Naive thymus-derived CD4-positive, alpha-beta T cell (primary cell): ENCODE measurements at places on chromosomes 11 and 22. TPM values are rescaled to one million over a fixed set of nuclear protein-coding genes. Genes with fewer than 3 reads are reported as not detected.

Gene CLDN5
- polyA plus RNA-seq = 11.7 TPM

GRCh38 chr11:79506734-79507344 is 66.0 kb upstream of the TENM4 start:
- no peak for DNase-seq

Gene MS4A7
- not detected for polyA plus RNA-seq

- no peak for DNase-seq
Observed at GRCh38 chr22:30288419-30289140, 725 bp downstream of the CASTOR1 start.

GRCh38 chr11:10993186-10993585 is 135.3 kb upstream of the ZBED5 start:
- no peak for DNase-seq

- no peak for DNase-seq
Observed at GRCh38 chr11:122440811-122441665, 214.5 kb upstream of the UBASH3B start.

DNA sequence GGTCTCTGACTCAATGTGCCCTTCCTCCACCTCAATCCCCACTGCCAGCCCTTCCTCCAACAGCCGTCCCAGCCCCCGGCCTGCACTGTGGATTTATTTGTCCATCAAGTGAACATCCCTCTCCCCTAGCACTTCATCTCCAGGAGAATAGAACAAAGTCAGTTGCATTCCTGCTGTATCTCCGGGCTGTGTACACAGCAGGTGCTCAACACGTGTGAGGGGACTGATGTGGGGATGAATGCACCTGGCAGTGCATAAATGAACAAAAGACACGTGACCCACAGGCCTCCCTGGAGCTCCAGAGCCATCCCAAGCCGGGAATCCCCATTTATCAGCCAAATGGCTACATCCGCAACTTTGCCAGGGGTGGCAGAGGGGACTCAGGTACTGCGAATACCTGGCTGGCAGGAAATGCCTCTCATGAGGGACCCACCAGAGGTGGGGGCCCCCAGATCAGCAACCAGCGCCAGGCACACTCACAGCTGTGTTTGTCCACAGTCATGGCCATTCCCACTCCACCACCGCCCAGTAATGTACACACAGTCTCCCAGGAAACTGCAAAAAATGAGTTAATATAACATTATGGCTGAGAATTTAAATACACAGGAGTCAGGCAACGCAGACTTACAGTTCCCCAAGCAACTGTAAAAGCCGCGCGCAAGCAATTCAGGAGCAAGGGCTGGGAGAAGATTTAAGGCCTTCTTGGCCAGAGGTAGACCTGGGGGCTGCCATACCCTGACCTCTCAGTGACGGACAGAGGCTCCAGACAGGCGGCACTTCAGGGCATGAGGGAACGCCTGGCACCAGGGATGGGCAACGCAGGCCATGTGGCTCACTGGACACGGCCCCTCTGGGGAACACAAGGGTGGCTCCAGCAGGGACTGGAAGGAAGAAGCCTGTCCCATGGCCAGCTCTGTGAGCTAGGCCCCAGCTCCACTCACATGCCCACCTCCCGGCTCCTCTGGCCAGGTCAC is 50.3 kb upstream of the TCF20 start:
- no peak for DNase-seq

GRCh38 chr11:67664696-67665540 is 9.5 kb downstream of the ALDH3B2 start:
- no peak for DNase-seq

- no peak for DNase-seq
Observed at GRCh38 chr11:10797531-10797930, 11.2 kb downstream of the EIF4G2 start.
